Lung (tissue), 17 donors: ENCODE measurements at places on chromosomes 1 and 21. TPM values are rescaled to one million over a fixed set of nuclear protein-coding genes. Genes with fewer than 3 reads are reported as not detected.

DNA sequence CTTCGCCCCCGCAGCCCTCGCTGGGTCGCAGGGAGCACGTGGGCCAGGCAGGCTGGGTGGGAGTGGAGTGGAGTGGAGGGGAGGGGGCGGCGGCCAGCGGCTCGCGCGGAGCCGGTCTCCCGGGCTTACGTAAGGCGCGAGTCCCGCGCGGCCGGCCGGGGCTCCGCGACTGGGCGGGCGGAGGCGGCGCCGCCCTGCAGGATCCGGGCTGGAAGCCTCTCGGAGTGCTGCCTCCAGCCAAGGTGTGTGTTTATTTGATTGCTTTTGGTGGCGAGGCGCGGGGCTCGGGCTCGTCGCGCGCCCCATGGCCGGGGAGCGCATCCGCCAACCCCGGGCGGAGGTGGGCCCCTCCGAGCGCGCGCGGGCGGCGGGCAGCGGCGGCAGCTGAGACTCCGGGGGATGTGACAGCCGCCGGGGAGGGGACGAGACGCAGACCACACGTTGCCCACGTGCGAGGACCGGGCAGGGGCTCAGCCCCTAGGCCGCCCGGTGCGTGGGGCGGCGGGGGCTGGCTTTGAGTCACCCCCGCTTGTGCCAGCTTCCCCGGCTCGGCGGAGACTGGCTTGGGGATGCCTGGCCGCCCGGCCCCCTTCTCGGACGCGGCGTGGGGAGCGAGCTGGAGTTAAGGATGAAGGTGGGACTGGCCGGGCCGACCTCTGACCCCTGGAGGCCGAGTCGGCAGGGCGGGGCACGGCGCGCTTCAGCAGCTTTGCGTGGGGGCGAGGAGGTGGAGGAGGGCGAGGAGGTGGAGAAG is 402 bp upstream of the AK4 start:
- H3K36me3 ChIP-seq, result no peaks in the 10 kb centered on the region
- H3K27ac ChIP-seq, result peak overlapping the region; percentile 75
- peak overlapping the region; percentile 50 for H3K4me3 ChIP-seq
- H3K27me3 ChIP-seq, result peaks cover 59% of the 10 kb centered on the region

GRCh38 chr1:206634365-206635079 is 814 bp upstream of the DYRK3 start:
- H3K4me3 ChIP-seq, result no peak overlapping the region
- peak; percentile 96 for DNase-seq
- H3K27ac ChIP-seq, result peak overlapping the region; percentile 67
- H3K4me1 ChIP-seq, result peaks cover 15% of the 10 kb centered on the region
- H3K36me3 ChIP-seq, result no peaks in the 10 kb centered on the region
- no peaks in the 10 kb centered on the region for H3K27me3 ChIP-seq

- H3K36me3 ChIP-seq, result no peaks in the 10 kb centered on the region
- no peak overlapping the region for H3K27ac ChIP-seq
- no peaks in the 10 kb centered on the region for H3K27me3 ChIP-seq
- no peak overlapping the region for H3K4me3 ChIP-seq
- no peaks in the 10 kb centered on the region for H3K4me1 ChIP-seq
These were observed 503.6 kb downstream of the MRPL39 start for GRCh38 chr21:25103500-25104207.

- no peak overlapping the region for H3K27ac ChIP-seq
- peak; percentile 47 for DNase-seq
- H3K4me3 ChIP-seq, result no peak overlapping the region
- no peaks in the 10 kb centered on the region for H3K27me3 ChIP-seq
These were observed 129.8 kb downstream of the S1PR1 start for GRCh38 chr1:101366513-101367215.

Gene RAP1GAP
- 14.6 TPM for total RNA-seq

DNA sequence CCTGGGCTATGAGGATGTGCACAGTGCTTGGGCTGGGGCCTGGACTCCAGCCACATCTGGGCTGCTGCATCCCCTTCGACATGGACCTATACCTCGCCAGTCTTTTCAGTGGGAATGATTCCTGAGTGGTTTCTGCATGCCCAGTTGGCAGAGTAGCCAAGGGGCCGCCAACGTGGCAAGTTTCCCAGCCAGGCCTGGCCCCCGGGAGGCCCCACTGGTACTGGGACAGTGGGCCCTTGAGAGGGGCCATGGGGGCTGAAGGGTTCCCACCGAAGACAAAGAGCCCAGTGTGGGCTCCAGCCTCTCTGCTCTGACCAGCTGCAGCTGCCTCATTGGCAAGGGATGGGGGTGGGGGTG is 15.4 kb downstream of the RAP1GAP start:
- H3K4me3 ChIP-seq, result no peak overlapping the region
- no peaks in the 10 kb centered on the region for H3K27me3 ChIP-seq
- peaks cover 6% of the 10 kb centered on the region for H3K4me1 ChIP-seq
- H3K36me3 ChIP-seq, result no peaks in the 10 kb centered on the region
- H3K27ac ChIP-seq, result no peak overlapping the region
